ENCODE measurements at places on chromosomes 6 and 20.

GRCh38 chr6:127013865-127014264 lies 104.6 kb upstream of the RSPO3 start:
- DNase-seq = no peak

- no peak for DNase-seq
Observed at GRCh38 chr6:122718616-122719015, 60.9 kb upstream of the FABP7 start.

DNA sequence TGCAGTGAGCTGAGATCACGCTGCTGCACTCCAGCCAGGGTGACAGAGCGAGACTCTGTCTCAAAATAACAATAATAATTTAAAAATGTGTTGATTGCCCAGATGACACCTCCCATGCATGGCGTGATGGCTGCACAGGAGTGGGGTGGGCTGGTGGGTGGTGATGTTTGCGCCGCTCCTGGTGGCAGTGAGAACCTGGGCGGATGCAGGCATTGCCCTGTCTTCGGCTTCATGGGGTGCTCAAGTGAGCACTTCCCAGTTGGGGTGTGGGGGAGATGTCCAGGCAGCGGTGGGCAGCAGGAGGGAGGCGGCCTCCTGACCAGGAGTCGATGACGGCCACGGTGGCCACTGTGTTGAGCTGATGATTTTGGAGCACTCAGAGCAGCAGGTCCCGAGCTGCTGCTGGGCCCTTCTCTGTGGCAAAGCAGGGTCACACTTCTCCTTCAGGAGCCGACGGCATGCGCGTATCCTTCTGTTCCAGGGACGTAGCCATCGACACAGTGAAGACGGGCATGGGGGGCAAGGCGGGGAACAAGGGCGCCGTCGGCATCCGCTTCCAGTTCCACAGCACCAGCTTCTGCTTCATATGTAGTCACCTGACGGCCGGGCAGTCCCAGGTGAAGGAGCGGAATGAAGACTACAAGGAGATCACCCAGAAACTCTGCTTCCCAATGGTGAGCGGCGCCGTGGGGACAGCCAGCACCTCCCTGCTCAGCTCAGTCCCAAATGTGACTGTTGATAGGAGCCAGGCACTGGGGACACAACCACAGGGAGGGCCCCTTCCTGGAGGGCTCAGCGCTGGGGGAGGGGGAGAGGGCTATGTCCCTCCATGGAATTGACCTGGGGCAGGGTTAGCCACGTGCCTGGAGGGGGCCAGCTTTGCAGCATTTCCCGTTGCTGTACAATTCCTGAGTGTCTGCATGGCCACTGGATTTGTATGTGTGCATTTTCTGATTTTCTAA lies 89.7 kb downstream of the SYNJ2 start:
- no peak for DNase-seq

DNA sequence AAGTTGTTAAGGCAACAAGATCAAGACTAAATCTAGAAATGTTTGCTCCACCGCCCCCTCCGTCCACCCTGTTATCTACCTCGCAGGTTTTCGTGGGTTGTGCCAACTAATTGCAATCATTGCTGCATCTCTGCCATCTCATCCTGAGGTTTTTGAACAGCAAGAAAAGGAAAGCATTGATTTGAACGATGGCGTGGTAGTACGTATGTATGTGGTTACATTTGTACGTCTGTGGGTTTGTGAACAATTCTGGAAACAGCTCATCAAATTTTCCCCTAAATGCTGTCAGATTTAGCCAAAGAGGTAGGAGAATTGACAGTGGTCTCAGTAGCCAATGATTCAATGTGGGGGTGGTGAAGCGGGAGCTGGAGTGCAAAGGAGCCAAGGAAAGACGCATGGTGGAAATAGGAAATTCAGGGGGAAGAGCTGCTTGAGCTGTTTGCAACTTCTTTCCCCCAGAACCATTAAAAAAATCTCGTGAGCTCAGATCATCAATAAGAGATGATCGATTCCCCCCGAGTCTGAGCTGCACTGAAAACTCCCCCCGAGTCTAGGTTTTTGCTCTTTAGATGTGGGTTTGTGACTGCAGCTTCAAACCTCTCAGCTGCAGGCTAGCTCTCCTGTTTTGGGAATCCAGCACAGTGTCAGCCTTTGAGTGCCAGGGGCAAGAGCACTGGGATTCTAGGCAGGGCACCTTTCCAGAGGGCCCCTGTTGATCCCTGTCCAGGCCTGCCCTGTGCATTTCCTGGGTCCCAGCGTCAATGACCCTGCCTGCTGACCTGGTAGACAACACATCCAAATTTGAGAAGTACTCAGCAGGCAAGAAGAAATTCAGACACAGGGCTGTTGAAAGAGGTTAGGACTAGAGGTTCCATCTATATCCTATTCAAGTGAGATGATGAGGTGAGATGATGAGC lies 72.6 kb upstream of the LY86 start:
- no peak for DNase-seq

DNA sequence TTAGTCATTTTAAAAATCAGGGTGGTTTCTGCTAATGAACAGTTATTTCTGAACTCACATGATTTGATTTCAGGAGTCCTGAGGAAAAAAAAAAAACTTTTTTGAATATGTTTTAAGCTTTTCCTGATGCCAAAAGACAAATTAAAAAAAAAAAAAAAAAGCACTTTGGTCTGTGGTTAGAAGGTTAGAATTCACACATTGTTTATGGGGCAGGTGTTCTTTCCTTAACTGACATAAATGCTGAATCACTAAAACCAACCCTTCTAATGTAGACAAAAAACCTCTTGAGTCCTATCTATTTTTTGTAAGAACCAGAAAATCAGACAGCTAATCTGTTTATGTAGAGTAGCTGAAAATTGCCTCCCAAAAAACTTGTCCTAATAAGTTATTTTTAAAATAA lies 20.4 kb downstream of the THEMIS start:
- no peak for DNase-seq

- DNase-seq = no peak
Observed at GRCh38 chr6:67875877-67876383, 759.2 kb upstream of the ADGRB3 start.

- DNase-seq = no peak
Observed at GRCh38 chr6:44234101-44235025, 11.0 kb downstream of the SLC29A1 start.

DNA sequence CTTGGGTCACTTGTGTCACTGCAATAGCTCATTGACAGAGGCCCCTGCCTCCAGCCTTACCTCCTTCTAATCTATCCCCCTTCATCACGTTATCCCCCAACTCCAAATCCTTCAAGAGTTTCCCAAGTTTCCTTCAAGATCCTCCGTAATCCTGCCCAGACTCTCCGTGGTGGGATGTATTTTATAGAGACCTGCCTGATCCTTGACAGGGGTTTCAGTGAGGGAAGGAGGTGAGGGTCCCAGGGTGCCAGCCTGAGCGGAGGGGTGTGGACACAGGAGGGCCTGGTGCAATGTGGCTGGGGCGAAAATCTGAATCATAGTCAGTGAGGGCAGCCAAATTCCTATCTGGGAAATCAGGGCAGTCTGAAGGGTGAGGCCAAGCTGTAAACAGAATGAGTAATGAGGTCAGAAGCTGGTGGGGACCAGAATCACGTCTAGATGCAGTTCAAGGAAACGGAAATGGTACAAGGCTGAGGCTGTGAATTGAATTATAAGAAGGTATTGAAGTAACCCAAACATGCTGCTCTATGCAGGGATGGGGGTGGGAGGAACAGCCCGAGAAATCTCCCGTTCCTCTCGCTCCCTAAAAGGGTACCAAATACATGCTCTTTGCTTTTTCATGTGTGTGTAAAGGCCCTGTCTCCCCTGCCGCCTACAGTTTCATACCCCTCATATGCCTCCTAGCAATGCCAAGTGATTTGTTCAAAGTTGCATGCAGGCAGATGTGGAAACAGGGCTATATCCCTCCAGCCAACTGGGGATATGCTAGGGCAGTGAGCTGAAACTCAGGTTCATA lies 35.4 kb upstream of the PIM1 start:
- DNase-seq = no peak

DNA sequence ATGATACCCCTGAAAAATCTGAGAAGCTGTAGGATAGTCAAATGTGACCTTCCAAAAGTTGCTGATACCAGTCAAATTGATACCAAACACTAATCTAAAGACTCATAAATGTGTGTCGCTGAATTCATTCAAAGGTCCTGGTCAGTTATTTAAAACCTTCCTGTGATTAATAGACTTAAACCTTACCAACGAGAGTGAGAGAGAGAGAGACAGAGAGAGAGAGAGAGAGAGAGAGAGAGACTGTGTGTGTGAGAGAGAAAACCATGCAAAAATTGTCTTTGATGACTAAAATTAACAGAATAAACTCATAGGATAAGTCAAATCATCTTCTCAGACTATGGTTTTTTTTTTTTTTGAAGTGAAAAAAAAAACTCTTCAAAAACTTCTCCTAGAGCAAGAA lies 370.9 kb upstream of the HS3ST5 start:
- no peak for DNase-seq

GRCh38 chr6:56624046-56624727 lies 18.5 kb downstream of the DST start:
- no peak for DNase-seq

DNA sequence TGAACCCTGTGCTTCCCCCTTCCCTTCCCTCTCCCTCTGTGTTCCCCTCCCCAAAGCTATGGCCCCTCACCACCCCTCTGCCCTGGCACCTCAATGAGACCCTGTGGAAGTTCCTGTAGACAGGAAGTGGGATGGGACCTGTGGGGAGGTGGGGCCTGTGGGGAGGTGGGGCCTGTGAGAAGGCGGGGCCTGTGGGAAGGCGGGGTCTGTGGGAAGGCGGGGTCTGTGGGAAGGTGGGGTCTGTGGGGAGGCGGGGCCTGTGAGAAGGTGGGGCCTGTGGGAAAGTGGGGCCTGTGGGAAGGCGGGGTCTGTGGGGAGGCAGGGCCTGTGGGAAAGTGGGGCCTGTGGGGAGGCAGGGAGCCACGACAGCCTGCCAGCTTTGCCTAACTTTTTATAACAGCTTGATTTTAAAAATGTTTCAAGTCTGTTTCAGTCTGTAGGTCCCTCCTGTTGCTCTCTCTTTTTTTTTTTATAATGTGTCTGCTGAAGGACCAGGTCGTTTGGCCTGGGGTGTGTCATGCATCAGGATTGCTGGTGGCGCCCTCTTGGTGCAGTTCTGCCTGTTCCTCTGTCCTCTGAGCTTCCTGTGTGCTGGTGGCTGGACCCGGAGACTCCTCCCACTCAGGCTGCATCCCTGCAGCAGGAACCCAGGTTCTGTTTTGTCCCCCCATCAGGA lies 70.5 kb upstream of the SLCO4A1 start:
- DNase-seq = no peak

- no peak for DNase-seq
Observed at GRCh38 chr6:31247813-31248212, 24.1 kb downstream of the HLA-C start.

DNA sequence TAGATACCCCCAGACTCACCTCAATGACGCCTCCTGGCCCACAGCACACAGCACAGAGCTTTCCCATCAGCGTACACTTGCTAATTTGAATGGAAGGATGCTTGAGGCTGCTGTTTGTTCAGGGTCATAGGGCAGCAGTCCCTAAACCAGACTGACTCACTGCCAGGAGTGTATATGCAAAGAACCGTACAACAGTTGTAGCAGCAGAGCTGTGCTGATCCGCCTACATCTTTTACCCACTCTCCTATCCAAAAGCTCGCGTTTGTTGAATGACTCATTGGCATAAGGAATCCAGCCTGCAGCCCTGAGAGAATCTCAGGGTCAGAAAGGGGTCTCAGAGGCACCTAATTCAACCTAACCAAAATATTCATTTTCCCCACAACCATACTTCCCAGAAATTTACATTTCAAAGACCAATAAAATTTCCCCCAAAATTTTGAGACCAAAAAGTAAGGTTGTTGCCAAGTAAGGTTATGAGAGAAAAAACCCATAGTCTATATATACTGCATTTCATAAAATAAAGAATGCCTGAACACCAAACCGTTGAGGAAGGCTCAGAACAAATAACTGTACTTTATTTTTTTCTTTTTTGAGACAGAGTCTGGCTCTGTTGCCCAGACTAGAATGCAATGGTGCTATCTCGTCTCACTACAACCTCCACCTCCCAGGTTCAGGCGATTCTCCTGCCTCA lies 35.3 kb upstream of the CCND3 start:
- DNase-seq = no peak

DNA sequence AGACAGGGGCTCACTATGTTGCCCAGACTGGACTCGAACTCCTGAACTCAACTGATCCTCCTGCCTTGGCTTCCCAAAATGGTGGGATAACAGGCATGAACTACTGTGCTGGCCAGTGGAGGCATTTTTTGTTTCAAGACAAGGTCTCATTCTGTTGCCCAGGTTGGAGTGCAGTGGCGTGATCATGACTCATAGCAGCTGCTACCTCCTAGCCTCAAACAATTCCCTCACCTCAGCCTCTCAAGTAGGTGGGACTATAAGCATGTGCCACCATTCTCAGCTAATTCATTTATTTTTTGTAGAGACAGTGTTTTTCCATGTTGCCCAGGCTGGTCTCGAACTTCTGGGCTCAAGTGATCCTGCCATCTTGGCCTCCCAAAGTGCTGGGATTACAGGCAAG lies 17.2 kb downstream of the ENPP3 start:
- DNase-seq = no peak

- DNase-seq = no peak
Observed at GRCh38 chr6:112603726-112604125, 256.6 kb downstream of the RFPL4B start.

DNA sequence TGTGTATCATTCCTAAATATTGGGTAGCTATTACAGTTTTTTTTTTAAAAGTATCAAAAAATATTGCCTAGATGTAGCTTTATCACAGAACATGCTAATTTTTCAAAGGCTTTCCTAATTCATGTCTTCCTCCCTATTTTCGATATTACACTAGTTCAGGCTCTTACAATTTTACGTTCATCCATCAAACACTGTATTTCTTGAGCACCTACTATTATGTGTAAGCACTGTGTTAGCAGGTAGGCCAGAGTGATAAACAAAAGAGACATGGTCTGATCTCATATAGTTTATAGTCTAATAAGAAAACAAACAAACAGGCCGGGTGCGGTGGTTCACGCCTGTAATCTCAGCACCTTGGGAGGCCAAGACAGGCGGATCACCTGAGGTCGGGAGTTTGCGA lies 69.5 kb downstream of the FAM217A start:
- DNase-seq = no peak
